ENCODE measurements at places on chromosomes 11 and 22. TPM values are rescaled to one million over a fixed set of nuclear protein-coding genes. Genes with fewer than 3 reads are reported as not detected.

DNA sequence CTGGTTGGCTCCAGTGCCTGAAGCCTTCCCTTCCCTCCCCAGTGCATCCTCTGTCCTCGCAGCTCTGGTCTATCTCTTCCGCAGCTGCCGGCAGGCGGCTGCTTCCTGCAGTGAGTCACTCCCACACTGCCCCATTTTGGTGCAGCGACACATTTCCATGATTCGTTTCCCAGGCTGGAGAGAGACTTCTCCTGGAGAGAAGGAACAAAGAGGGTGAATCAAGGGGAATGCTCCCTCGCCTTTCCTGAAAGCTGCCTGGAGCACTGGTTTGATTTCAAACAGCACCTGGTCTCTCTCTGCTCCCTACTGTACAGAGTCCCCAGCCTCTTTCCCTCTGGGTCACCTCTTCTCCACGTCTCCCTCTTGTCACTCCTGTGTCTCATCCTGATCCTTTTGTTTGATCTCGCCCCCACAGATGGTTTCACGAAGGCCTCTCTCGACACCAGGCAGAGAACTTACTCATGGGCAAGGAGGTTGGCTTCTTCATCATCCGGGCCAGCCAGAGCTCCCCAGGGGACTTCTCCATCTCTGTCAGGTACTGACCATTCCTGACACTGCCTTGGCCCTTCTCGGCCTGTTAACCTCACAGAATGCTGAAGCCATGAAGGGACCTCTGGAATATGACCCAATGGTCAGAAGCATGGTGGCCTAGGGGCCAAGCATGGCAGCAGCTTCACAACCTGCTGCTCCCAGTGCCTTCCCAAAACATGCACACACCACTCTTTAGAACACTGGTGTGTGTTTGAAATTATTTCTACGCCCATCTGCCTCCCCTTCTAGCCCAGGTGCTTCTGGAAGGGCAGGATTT, at the start of gene TMA7B:
Gene TMA7B, plus strand, starts transcription at position 758 of the 808 bp plus-strand sequence. CDS start 3,978 bp downstream, outside the sequence.
- no peak for DNase-seq

DNA sequence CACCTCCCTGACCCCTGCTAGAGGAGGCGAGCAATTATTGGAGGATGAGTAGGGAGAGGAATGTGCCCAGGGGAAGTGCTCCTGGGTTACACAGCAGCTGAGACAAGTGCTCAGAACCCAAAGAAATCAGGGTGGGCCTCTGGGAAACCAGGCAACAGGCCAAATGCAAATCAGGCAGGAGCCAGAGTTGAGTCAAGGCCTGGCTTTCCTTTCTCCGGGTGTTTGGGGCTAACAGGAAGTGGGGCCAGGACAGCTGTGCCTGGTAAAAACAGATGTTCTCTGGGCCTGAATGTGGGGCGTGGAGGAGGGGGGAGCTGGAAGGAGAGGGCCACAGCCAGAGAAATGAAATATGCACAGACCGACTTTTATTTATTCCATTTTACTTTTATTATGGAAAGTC, 22.0 kb downstream of the MFNG start:
- DNase-seq, result no peak

DNA sequence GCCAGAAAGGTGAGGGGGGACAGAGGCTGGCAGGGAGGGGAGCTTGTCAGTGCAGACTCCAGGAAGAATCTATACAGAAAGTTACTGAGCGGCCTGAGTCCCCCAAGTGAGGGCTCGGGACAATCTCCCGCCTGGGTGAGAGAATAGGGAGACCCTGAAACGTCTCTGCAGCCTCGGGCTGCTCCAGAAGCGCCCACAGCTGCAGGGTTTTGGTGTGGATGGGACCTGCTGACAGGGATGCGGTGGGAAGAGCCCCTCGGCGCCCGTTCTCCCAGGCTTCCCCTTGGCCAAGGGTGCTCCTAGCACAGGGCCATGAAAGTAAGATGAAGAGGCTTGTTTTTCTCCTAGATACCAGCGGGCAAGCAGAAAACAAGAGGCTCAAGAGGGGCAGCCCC, 743 bp upstream of the RCE1 start:
- no peak for DNase-seq

GRCh38 chr22:26848244-26848920, 191.0 kb downstream of the MIAT start:
- no peak for DNase-seq

GRCh38 chr11:68077617-68078582, 39.1 kb downstream of the TCIRG1 start:
- no peak for DNase-seq

DNA sequence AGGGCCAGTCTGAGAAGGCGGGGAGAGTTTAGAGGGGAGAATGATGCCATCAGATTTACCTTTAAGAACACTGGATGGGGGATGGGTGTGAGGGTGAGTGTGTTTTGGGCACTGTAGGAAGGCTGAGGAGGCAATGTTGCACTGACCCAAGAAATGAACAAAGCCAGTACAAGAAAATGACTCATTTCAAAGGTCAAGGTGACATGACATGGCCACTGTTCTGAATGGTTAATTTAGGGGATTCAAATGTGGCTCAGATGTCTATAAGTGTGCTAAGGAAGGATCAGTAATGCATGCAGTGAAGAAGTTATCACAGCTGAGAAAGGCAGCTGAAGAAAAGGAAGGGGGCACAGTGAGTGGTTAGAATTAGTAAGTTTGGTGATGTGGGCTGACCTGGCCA, 129.9 kb downstream of the PGR start:
- DNase-seq, result no peak

DNA sequence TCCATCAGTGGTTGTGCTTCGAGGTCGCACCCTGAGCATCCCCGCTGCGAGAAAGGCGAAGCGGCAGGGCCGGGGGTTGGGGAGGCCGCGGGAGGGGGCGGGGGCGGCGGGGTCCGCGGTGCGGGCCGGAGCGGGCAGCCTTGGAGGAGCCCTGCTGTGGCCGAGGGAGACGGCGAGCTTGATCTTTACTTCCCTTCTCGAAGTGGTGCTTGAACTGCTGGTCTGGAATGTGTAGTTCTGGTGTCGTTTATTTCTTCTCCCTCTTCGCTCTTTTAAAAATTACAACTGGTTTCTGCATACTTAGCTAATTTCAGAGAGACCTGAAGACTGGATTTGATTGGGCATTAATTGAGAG, 1.1 kb downstream of the APLP2 start:
- no peak for DNase-seq

GRCh38 chr11:1511937-1512496, 25.4 kb upstream of the MOB2 start:
- DNase-seq, result no peak

DNA sequence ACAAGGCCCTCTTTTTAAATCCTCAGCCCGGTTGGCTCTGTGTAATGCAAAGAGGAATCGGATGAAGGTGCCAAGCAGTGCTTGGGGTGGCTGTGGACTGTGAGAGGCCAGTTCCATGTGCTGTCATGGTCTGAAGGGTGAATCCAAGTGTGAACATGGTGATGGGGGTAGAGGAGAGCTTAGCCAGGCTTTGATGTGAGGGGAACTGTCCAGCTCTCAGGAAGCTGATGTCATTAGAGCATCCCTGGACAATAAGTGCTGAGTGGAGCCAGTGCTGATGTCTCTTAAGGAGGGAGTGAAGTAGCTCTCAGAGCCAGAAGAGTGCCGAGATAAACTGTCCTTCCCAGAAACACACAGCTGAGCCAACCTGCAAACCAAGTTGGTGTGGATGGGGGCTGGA, 53.6 kb downstream of the NAV2 start:
- DNase-seq, result no peak

GRCh38 chr22:17896586-17896985, 122.3 kb upstream of the BID start:
- DNase-seq, result no peak

DNA sequence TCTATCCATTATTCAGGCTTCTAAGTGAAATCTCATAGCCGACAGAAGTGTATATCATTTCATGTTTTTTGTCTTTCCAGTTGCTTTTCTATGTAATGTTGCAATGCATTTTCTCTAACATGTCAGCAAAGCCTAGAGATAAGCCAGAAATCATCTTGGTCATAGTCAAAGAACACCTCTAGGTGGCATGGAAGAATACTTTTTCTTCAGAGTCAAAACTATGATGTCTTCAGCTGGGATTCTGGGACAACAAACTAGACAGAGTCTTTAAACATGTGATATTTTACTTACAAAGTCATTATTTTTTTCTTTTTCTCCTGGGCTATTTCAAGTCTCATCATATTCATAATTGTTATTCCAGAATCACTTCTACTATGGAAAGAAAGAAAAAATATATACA, 4.4 kb downstream of the GAS2 start:
- no peak for DNase-seq

The MAPK8IP1 gene
- 10.9 TPM for total RNA-seq

The EXT2 gene
- 62.8 TPM for total RNA-seq

The CYTH4 gene
- 20.7 TPM for total RNA-seq

The PIH1D2 gene
- total RNA-seq, result 0.86 TPM

The SLC16A8 gene
- 0.51 TPM for total RNA-seq

The RIC3 gene
- total RNA-seq, result 7.7 TPM

The PRODH gene
- total RNA-seq, result 3.4 TPM

The OR4A47 gene
- not detected for total RNA-seq

The APOA4 gene
- total RNA-seq, result not detected

The SHISAL1 gene
- 9.8 TPM for total RNA-seq

The C11orf91 gene
- total RNA-seq, result 1.3 TPM

The PDE2A gene
- total RNA-seq, result 33.0 TPM

The GAL3ST3 gene
- 0.74 TPM for total RNA-seq

The PANX2 gene
- total RNA-seq, result 0.23 TPM

The YPEL4 gene
- 0.33 TPM for total RNA-seq

The SPDYC gene
- total RNA-seq, result not detected

All from posterior vena cava (tissue), 2 donors.